Left renal pelvis (tissue), 4 donors: ENCODE measurements at places on chromosomes 4 and X. TPM values are rescaled to one million over a fixed set of nuclear protein-coding genes. Genes with fewer than 3 reads are reported as not detected.

The GPRIN3 gene
- polyA plus RNA-seq = 3.6 TPM

DNA sequence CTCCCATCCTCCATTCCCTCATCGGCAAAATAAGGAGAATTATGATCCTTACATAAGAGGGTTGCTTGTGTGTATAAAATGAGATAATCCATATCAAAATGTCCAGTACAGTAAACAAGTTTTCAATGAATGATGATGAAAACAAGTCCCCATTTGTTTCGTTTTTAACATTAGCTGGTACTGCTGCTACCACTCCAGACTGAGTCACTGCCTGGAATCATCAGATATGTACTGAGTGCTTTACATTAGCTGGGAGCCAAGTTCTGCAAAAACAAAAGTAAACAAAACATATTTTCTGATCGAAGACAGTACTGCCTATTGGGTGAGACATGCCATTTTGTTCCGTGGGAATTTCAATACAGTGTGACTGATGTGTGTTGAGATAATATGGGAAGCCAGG is 123.2 kb upstream of the IGFBP7 start:
- no peak for DNase-seq

DNA sequence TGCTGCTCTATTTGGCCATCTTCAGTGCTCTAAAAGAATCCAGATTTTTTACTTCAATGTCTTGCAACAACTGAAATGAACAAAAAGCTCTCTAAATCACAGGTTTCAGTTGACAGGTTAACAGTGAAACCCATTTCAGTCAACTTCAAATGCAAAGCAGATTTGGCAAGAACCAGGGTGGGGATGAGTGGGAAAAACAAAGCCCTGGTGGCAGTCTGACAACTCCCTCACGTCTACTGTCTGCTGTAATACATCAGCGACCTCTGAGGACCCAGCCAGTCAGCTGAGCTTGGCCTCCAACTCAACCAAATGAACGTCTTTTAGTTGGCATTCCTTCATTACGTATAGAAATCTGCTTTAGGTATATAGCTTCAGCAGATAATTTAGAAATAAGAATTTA is 95.8 kb downstream of the COL25A1 start:
- no peak for DNase-seq

The NDST3 gene
- 3.2 TPM for polyA plus RNA-seq

GRCh38 chr4:55793479-55793878 is 26.1 kb upstream of the EXOC1L start:
- DNase-seq = no peak

GRCh38 chrX:124726881-124727280 is 380.5 kb downstream of the SH2D1A start:
- no peak for DNase-seq

DNA sequence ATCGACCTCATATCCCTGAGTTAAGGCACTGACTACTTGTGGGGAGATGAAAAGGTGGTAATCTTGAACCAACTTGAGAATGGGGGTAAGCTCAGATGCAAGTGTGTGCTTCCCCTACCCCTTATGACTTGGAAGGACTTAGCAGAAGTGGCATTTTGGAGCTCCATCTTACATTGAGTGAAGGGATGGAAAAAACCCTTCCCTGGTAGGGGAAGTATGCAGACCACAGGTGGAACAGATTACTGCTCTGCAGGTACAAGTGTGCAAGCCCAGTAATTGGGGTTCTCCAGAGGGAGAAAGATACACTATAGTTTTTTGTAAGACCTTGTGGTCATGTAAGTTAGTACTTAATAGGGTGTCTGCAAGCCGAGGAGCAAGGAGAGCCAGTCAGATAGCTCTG is 12.2 kb upstream of the WDR1 start:
- no peak for DNase-seq

- no peak for DNase-seq
These were observed 313.4 kb downstream of the LDB2 start for GRCh38 chr4:16585053-16585452.

DNA sequence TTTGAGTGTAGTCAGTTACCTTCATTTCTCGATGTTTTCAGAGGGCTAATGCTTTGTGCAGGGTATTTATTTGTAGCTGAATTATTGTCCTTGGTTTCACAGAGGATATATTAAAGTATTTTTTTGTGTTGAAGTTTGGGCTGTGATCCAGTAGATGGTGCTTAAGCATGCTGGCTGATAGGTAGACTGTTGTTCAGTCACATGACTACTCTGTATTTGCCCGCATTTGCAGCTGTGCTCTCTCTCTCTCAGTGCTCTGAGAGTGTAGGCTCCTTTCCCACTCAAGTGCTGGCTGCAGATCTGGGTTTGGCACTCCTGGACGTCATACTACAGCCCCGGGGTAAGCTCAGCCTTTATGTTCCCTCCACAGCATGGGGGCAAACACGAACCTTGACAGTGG is 21.7 kb downstream of the RAB40AL start:
- DNase-seq = no peak

DNA sequence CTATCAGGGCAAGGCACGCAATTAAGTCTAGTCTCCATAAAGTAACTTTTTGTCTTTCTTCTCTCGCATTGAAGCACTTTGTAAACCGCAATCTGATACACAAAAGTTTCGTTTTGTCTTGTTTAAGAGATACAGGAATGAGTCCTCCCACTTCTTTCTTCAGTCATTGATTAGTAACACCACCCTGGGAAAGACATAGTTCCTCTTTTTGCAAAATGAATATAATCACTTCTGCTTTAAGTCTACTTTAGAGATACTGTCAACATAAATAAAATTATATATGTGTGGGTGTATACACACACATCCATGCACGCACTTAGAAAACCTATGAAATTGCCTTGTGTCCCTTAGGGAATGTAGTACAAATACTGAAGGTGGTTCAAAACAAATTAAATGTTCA is 11.7 kb downstream of the COQ2 start:
- DNase-seq = no peak

The PLP2 gene
- 38.5 TPM for polyA plus RNA-seq

The LARP7 gene
- polyA plus RNA-seq = 106 TPM

GRCh38 chr4:162229670-162230069 is 65.9 kb upstream of the FSTL5 start:
- DNase-seq = no peak

DNA sequence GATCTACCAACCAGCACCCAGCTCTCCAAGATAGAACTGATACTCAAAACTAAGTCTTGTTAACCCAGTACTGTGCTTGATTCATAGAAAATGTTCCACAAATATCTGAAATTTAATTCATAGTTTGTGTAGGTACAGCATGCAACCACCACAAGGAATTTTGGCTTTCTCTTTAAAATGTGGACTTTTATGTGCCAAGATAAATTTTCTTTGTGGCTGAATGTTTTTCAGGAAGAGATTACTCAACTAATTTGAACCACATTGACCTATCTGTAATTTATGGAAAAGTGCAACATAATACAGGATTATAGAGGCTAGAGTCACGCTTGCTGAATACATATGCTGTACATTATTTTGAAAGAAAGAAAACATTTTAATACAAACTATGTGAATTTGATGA is 730.8 kb downstream of the IL1RAPL1 start:
- no peak for DNase-seq

GRCh38 chr4:188127214-188127874 is 11.9 kb upstream of the TRIML1 start:
- no peak for DNase-seq

The MAGEA4 gene
- not detected for polyA plus RNA-seq

The NAAA gene
- polyA plus RNA-seq = 16.8 TPM

GRCh38 chr4:186624951-186625350 is 69.6 kb upstream of the MTNR1A start:
- DNase-seq = no peak

DNA sequence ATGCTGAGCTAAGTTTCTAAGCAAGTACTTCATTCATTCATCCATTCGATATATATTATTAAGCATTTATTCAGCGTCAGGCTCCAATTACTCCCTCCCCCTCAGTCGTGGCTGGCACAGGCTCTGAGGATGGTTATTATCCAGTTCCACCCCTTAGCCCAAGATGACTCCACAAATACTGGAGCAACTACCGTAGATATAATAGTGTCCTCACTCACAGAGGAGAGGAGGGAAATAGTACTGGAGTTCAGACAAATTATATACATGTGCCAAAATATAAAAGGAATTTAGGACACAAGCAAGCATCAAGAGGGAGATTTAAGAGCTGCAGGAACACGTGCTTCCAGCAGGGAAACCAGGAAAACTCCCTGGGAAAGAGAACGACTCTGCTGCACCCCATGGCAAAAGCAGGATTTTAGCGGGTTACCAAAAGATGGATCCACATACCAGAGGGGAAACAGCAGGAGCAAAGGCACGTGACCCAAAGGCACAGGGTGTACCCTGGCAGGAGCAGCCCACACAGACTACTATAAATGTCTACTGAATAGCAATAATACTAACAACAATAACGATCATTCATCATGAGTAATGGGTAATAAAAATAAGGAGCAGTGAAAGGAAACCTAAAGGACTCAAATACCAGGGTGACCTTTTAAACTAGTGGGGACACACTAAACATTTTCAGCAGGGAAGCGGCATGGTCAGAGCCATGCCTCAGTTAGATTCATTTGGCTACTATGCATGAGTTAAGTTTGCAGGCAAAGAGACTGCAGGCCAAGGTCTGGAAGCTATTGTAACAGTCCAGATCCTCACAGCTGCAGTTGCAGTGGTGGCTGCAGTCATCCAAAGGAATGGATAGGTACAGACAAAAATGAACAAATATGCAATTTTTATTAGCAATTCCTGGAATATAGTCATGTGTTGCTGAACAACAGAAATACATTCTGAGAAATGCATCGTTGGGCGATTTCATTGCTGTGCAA is 153.7 kb downstream of the APBB2 start:
- DNase-seq = no peak

DNA sequence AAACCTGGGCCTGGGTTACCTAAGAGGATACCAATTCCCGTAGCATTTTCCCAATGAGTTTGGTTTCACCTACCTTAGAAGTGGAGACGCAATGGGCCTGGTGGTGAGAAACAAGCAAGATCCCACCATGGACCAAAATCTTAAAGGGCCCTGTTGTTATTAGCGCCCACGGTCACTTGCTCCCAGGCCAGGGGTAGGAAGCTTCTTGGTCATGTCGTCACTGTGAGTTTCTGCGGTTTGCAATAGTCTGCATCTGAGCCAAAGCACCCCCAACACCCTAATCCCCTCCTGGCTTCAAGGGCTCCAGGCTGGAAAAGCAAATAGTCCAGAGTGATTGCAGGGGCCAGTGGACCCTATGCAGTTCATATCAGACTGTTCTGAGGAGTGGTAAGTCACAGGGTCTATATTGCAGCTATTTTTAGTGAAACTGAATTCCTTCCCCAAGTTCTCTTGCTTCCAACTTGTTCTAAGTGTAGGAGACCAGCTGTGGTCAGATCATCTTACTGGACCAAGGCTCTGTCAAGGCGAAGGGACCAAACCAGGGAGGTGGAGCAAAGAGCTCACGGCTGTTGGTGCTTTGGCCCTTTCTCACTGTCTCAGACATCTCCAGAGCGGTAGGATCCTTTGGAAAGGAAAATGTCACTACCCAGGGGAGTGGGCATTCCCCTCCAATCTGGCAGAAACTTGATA is 307.9 kb upstream of the F9 start:
- DNase-seq = no peak

- DNase-seq = peak; percentile 4
These were observed 72.9 kb upstream of the ENOX2 start for GRCh38 chrX:130975947-130976346.

DNA sequence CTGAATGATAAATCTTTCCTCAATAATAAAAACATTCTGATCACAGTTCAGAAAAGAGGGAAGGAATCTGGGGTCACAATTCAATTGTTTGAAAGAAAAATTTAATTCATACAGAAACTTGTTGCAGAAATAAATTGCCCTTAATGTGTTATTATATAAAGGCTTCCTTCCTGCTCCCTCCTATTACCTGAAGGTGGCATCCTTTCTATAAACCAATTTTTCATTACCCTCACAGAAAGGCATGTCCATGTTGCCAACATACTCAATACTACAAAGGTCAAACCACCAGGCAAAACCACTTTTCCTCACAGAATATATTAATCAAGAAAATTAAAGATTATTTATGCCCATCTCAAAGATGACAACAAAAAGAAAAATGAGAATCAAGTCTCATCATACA is 194.3 kb upstream of the CT83 start:
- DNase-seq = no peak

DNA sequence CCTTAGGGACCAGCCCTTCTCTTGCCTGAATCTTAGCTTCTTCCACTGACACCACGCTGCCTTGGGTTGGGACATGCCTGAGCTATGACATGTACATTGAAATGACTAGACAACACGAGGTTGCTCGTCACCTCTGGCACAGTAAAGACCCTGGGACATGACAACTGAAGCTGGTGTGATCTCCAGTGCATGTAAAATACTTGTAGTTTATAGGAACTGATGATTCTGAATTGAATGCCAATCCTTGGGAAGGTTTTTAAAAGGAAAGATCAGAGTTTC is 100.7 kb upstream of the PGRMC2 start:
- DNase-seq = no peak

GRCh38 chr4:2354760-2355159 is 63.7 kb downstream of the ZFYVE28 start:
- no peak for DNase-seq

DNA sequence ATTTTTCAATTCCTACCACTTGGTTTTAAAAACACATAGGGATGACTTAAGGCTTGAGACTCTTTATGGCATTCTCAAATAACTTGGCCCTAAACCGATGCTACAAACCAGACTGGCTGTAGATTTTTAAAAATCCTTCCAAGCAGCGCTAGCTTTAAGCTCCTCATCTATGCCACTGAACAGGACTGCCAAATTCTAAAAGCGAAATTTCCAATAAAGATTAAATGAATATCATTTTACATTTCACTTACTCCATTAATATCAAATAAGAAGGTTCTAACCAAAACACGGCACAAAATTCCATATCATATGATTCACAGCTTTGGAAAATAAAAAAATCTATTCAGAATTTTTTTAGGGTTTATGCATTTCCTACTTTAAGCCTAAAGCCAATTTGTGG is 134.2 kb downstream of the FANCB start:
- DNase-seq = no peak

DNA sequence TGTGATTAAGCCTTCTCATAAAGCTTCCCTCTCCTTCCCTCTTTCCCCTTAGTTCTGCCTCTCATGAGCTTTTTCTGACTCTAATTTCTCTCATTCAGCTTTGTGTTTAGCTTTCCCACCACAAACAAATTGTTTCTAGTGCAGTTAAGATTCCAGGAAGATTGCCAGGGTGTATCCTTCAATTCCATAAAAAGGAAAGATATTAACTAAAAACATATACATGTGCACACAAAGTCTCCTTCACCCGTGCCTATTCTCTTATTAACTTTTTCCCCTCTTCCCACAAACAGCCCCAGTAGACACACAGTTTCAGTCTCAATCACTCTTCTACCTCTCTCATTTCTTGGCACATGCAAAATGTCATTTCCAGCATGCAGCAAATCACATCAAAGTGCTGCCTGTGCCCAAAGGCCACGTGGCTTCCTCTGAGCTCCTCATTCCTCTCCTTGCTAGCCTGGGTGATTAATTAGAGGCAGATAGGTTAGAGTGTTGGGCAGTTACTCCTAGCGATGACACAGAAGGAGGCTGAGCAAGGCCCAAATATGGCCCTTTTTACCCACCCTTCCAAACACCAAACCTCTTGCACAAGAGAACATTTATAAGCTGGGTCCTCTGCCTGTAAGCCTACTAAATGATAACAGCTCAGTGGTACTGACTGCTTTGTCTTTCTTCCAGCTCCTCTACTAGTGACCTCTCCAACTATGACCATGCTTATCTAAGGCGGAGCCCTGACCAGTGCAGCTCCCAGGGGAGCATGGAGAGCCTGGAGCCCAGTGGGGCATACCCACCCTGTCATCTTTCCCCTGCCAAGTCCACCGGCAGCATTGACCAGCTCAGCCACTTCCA is 159.6 kb downstream of the SOWAHB start:
- DNase-seq = no peak

GRCh38 chr4:124710911-124711310 is 1.6 kb downstream of the ANKRD50 start:
- DNase-seq = no peak

- DNase-seq = no peak
These were observed 417 bp downstream of the PPP2R2C start for GRCh38 chr4:6472008-6472386.
